ENCODE measurements at places on chromosomes 2 and 18.

DNA sequence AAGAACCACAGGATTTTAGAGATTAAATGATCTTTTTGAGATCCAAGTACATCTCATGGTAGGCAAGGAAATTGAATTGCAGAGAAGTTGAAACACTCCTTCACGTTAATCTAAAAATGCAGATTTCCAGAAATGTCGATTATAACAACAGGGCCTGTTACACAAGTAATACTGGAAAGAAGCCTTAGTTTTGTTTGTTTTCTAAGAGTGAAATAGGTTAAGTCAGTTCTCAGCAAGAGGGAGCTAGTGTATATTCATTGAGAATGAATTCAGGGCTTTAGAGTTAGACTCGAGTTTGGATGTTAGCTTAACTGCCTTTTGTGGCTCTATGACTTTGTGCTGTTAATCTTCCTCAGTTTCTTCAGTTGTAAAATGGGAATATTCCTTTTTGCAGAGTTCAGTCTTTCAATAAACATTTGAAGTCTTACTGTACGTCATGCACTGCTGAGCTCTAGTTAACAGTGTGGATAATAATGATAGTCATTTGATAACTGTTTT lies 926 bp downstream of the NDUFV2 start:
- DNase-seq: no peak

DNA sequence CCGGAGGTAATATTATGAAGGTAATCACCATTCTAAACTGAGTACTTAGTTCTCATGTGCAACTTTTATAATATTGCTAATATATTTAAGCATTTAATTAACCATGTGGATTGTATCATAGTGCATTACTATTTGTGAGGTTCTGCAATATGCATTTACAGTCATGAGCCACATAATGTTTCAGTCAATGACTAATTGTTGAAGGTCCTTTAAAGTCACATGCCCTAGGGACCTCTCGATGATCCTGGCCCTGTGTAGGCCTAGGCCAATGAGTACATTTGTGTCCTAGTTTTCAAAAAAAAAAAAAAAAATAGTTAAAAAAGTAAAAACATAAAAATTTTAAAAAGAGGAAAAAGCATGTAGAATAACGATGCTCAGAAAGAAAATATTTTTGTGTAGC lies 298.0 kb downstream of the DSEL start:
- DNase-seq: no peak

DNA sequence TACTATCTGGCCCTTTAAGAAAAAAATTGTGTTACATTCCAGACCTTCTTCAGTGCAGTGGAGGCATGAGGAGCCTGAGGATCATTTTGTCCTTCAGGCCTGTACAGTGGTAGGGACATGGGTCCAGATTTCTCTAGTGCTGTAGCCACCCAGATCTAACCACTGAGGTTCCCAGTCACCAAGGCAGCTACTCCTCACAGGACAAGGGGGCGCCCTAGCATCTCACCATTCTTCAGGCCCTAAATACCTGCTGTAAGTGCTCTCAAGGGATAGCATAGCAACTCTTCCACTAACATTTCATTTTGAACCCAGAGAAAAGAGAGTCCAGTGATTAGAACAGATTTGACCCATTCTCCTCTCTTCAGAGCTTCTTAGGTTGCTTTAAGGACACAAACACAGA lies 1533.0 kb downstream of the LRP1B start:
- no peak for DNase-seq

GRCh38 chr2:181371195-181371594 lies 86.0 kb upstream of the ITGA4 start:
- no peak for DNase-seq

DNA sequence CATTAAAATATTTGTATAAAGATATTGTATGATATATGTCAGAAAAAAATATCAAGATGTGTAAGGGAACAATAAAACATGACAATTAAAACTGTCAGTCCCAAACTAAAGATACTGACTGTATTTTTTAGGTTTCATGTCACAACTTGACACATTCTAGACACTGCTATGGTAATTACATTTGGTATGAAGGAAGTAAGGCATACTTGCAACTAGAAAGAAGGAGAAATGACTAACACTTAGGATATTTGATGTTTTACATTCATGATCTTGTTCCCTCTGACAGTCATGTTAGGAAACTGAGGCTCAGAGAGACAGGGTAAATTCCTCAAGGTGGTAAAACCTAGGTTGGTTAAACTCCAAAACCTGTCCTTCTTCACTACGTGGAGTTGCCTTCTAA lies 68.3 kb downstream of the TMEFF2 start:
- DNase-seq: no peak

GRCh38 chr18:10846657-10847407 lies 302.5 kb downstream of the PIEZO2 start:
- no peak for DNase-seq

DNA sequence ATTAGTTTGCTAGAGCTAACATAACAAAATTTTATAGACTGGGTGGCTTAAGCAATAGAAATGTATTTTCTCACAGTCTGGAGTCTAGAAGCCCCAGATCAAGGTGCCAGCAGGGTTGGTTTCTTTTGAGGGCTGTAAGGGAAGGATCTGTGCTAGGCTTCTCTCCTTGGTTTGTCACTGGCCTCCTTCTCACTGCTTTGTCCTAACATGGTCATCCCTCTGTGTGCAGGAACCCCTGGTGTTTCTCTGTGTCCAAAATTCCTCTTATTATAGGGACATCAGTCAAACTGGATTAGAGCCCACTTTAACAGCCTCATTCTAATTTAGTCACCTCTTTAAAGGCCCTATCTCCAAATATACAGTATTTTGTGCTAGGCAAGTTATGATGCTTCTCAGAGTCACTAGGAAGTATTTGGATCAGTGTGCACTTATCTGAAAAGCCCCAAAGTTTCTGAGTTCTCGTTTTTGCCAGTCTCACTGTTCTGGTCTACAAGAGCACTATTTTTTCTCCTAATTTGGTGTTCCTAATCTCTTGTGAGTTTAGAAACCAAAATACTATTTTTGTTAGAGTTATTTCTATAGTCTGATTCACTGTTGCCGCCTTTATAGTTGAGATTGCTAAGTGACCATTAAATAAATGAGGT lies 29.0 kb downstream of the ZC3H6 start:
- no peak for DNase-seq

All from effector memory CD8-positive, alpha-beta T cell (primary cell).